ENCODE measurements at places on chromosomes 7 and 10. TPM values are rescaled to one million over a fixed set of nuclear protein-coding genes. Genes with fewer than 3 reads are reported as not detected.

- no peak for DNase-seq
- no peak overlapping the region for H3K4me3 ChIP-seq
Measured at GRCh38 chr10:130493021-130493420, 356.8 kb downstream of the GLRX3 start.

GRCh38 chr10:133441780-133442179 is 12.0 kb upstream of the SCART1 start:
- H3K4me1 ChIP-seq, result peaks cover 6% of the 10 kb centered on the region
- DNase-seq, result no peak
- peaks cover 2% of the 10 kb centered on the region for H3K27me3 ChIP-seq
- no peak overlapping the region for H3K4me3 ChIP-seq

- H3K27ac ChIP-seq, result no peak overlapping the region
- H3K4me1 ChIP-seq, result peaks cover 13% of the 10 kb centered on the region
- DNase-seq, result no peak
- H3K27me3 ChIP-seq, result no peaks in the 10 kb centered on the region
Measured at GRCh38 chr7:149719050-149719899, 54.1 kb downstream of the ZNF467 start.

DNA sequence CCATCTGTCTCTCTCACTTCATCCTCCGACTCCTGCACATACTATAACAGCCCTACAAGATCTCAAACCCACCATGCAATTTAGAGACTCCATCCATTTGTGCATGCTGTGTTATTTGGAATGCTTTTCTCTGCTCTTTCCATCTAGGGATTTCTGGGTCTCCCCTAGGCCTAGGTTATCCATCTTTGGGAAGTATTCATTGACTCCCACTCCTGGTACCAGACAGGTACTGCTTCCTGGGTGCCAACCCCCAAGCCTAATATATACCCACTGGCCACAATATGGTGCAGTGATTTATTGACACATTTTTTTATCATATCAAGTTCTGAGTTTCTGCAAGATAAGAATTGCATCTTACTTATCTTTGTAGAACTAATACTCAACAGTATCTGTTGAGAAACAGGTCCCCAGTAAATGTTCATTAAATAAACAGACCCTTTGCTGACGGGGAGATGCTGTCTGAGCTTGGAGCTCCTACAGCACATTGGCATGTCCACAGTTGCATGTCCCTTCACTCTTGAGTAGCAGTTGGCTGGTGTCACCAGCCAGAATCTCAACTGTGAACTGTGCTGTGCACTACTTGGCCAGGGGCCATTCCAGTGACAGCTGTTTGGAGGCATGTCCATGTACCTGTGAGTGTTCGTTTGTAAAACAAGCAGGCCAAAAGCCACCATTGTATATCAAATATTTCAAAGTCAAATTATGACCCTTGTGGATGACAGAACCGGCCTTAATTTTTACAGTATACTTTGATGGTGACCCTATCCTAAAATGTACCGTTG is 223.3 kb upstream of the NFE2L3 start:
- no peak for DNase-seq
- H3K36me3 ChIP-seq, result no peaks in the 10 kb centered on the region
- H3K4me3 ChIP-seq, result no peak overlapping the region
- peaks cover 7% of the 10 kb centered on the region for H3K27me3 ChIP-seq
- no peaks in the 10 kb centered on the region for H3K4me1 ChIP-seq

DNA sequence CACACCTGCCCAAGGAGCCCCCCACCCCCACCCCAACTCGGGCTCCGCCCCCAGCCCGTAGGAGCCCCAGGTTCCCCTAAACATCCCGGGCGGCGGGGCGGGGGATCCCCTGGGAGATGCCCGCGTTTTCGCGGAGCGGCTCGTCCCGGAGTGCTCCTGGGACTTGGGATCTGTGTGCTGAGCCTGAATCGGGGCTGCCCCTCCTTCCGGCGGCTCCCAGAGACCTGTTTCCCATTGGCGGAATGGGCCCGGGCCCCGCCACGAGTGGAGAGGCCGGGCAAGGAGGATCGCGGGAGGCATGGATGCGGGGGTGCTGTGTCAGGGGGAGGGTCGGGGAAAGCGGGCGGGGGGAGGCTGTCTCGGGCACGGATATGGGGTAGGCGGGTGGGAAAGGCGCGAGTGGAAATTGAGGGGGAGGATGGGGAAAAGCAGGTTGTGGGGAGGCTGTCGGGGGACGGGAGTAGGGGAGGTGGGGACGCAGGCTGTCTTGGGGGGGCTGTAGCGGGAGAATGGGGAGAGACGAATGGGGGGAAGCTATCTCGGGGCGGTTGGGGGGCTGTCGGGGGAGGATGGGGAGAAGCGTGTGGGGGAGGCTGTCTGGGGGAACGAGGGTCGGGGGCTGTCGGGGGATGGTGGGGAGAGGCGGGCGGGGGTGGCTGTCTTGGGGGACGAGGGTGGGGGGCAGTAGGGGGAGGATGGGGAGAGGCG is 572 bp upstream of the BHLHA15 start:
- H3K27ac ChIP-seq, result no peak overlapping the region
- no peak for DNase-seq
- no peaks in the 10 kb centered on the region for H3K4me1 ChIP-seq
- peak overlapping the region; percentile 22 for H3K4me3 ChIP-seq
- H3K36me3 ChIP-seq, result peaks cover 7% of the 10 kb centered on the region

DNA sequence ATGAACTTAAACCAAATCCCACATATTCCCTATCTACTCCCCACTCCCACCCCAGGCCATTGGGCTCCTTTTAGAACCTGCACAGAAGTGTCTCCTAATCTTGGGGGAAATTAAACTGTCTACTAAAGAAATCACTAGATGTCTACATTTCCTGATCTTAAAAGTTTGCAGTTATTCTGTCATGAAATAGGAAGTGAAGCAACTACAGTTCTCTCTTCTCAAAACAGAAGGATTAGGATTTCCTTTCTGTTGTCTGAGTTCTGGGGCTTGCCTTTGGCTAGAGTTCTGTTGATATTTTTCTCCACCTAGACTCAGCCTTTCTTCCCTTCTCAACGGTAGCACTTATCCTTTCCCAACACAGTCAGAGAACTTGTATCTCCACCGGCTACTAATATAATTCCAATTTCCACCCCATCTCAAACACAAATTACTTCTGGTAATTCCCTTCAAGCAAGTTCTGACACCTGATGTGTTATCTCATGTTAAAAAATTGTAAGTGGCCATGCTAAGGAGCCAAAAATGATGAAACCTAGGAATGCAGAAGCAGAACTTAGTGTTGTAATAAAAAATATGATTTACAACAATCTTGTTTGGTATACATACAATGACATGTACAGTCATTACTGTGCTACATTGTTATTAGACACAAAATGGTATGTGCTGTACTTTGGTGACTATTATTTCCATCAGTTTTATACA is 12.1 kb downstream of the OR9A4 start:
- no peak overlapping the region for H3K27ac ChIP-seq
- no peaks in the 10 kb centered on the region for H3K4me1 ChIP-seq
- H3K4me3 ChIP-seq, result no peak overlapping the region
- H3K27me3 ChIP-seq, result no peaks in the 10 kb centered on the region
- H3K36me3 ChIP-seq, result no peaks in the 10 kb centered on the region
- no peak for DNase-seq

- H3K4me1 ChIP-seq, result no peaks in the 10 kb centered on the region
- H3K4me3 ChIP-seq, result no peak overlapping the region
- no peak overlapping the region for H3K27ac ChIP-seq
- no peaks in the 10 kb centered on the region for H3K27me3 ChIP-seq
- H3K36me3 ChIP-seq, result no peaks in the 10 kb centered on the region
Measured at GRCh38 chr10:129681856-129682255, 214.8 kb downstream of the MGMT start.

GRCh38 chr10:11448545-11449244 is 162.8 kb downstream of the USP6NL start:
- peaks cover 11% of the 10 kb centered on the region for H3K4me1 ChIP-seq
- DNase-seq, result no peak
- H3K27ac ChIP-seq, result no peak overlapping the region

DNA sequence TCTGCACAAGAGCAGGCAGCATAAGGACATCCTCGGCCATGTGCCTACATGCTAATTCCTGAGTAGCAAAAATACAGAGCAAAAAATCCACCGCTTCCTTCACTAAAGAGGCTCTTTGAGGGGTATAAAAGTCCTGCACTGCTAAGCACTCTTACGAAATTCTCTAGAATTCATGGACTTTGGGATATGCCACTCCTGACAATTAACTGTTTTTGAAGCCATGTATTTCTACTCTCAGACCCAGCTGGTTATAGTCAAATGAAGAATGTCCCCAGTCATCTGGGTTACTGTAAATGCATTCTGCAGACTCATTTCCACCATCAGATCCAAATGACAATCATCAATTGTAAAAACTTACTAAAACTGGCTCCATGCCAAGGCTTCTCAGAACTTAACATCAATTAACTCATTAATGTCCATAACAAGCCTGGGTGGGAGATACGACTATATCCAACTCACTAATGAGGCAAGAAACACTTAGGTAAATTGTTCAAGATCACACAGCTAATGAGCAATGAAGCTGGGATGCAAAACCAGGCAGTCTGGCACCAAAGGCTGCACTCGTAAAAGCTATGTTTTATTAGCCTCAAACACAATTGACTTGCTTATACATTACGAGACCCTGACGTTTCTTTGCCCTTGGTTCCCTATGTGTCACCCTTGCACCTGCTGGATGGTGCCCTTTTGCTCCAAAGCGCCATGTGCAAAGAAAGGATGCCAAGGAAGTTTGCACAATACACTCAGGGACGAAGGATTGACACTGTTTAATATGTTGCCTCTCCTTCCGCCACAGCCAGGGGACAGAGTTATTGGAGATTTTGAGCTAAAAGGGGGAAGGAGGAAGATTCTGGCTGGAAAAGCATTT is 250.4 kb downstream of the ELMO1 start:
- H3K27me3 ChIP-seq, result no peaks in the 10 kb centered on the region
- no peak for DNase-seq
- H3K4me3 ChIP-seq, result no peak overlapping the region
- no peak overlapping the region for H3K27ac ChIP-seq
- no peaks in the 10 kb centered on the region for H3K4me1 ChIP-seq

DNA sequence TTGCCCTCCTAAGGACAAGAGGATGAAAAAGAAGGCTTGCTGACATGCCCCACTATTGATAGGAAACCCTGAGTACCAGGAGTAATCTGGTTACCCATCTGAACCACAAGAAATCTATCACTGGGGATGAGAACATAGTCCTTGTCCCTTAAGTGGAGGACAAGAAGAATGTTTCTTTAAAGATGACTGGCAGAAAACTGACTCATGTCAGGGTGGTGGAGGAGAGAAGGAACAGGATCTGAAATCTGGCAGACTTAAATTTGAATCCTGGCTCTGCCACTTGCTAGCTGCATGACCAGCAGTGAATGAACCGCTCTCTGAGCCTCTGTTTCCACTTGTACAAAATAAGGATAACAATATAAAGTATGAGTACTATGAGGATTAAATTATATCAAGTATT is 38.9 kb upstream of the XPNPEP1 start:
- H3K27ac ChIP-seq, result no peak overlapping the region
- no peaks in the 10 kb centered on the region for H3K36me3 ChIP-seq
- peaks cover 11% of the 10 kb centered on the region for H3K4me1 ChIP-seq
- H3K27me3 ChIP-seq, result peaks cover 3% of the 10 kb centered on the region

GRCh38 chr7:77222819-77223218 is 23.2 kb upstream of the FGL2 start:
- no peak overlapping the region for H3K4me3 ChIP-seq
- DNase-seq, result no peak
- no peak overlapping the region for H3K27ac ChIP-seq
- H3K4me1 ChIP-seq, result peaks cover 16% of the 10 kb centered on the region

The DENND2A gene
- not detected for total RNA-seq

The SPDYE2 gene
- total RNA-seq, result not detected

The LRRTM3 gene
- not detected for total RNA-seq
